Lower leg skin (tissue), 4 donors: ENCODE measurements at places on chromosomes 16 and 17.

- no peak for DNase-seq
Observed at GRCh38 chr16:52592778-52593177, 45.8 kb upstream of the TOX3 start.

- no peak for DNase-seq
Observed at GRCh38 chr16:77663711-77664110, 58.6 kb upstream of the NUDT7 start.

- DNase-seq: no peak
Observed at GRCh38 chr16:66292241-66292935, 74.1 kb upstream of the CDH5 start.

- DNase-seq: no peak
Observed at GRCh38 chr17:31674305-31674704, 184.7 kb downstream of the COPRS start.

- no peak for DNase-seq
Observed at GRCh38 chr17:77266891-77267341, 126.1 kb downstream of the SEC14L1 start.

DNA sequence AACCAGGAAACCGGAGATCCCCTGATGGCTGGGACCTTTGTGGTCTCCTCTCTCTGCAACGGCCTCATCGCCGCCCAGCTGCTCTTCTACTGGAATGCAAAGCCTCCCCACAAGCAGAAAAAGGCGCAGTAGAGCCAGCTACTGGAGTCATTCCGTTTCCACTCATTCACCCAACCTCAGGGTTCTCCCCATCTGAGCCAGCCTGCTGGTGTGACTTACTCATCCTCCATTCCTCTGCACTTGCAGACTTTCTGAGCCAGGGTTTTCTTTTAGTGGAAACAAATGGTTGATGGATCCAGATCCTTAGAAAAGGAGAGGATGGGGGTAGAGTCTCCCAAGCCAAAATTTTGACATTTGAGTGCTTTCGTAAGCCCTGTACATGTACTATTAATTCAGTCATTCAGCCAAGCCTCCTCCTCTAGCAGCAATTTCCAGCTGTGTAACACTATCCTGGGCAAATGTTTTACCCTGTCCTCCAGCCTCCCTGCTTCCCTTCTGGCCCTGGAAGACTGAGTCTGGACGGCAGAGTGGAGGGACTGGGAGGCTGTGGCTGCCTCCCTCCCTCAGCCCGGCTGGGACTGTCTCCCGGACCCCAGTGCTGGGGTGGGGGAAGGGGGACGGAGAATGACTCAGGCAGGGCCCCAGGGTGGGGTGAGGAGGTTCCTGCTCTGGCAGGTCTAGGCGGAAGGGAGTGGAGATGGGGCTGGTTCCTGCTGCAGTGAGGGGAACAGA is 2.3 kb downstream of the SOX15 start:
- no peak for DNase-seq

- DNase-seq: no peak
Observed at GRCh38 chr17:78502611-78503148, 74.5 kb downstream of the DNAH17 start.

DNA sequence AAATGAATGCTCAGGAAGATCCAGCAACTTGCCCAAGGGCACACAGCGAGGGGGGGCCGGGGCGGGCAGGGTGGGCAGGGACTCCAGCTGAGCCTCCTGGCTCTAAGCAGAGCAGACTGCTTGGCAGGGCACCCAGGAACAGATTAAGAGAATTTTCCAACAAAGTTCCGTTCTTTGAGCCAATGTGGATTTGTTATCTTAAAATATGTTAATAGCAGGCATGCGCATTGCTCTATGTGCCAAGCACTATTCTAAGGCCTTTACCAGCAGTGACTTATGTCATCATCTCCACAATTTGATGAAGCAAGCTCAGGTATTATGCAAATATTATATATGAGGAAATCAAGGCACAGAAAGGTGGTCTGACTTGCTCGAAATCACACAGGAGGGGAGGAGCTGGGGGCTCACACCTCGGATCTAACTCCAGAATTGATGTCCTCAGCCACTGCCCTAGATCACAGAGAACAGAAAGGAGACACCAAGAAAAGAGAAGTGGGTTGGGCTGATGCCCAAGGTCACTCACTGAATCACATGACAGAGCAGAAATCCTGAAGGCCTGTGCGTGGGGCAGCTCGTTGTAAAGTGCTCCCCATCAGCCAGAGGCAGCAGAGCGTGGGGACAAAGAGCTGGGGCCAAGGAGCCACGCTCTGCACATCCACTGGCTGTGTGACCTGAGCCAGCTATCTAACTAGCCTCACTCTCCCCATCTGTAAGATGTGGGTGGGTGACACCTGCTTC is 23.2 kb upstream of the MEAK7 start:
- no peak for DNase-seq

GRCh38 chr16:48438414-48438813 is 53.2 kb upstream of the SIAH1 start:
- no peak for DNase-seq

DNA sequence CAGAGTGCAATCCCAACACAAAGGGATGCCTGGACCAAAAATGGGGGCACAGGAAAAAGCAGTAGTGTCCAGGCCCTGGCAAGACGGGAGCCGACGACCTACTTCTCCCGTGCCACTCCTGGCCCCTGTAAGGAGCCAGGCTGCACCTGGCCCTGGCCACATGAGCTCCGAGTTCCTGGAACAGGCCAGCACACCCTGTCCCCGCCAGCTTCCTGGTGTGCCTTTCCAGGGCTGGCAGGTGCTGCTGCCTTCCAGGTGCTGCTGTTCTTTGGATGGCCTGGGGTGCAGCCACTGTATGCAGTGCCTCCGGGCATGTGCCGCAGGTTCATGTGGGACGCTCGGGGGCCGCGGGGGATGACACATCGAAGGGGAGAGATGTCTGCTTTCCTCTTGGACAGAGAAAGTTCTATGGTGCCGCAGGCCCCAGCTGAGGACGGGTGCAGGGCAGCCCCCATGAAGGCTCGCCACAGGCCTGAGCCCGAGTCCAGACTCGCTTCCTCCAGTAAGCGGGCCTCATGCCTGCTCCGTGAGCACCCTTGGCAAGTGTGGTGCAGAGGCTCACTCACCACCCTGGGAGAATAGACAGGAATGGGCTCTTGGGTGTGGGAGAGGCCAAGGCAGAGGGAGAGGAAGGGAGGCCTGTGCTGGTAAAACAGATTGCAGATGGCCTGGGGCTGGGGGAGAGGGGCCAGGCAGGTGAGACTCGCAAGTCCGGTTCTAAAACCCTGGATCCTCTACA is 54.7 kb upstream of the FASN start:
- DNase-seq: peak; percentile 88
